Stimulated activated CD8-positive, alpha-beta memory T cell treated with anti-CD3 and anti-CD28 coated beads, Interleukin-2, amount 100 ng/mL, for 1 hour (primary cell): ENCODE measurements at places on chromosomes 16 and 17.

GRCh38 chr16:12794486-12795387, 8.9 kb downstream of the CPPED1 start:
- DNase-seq: no peak

DNA sequence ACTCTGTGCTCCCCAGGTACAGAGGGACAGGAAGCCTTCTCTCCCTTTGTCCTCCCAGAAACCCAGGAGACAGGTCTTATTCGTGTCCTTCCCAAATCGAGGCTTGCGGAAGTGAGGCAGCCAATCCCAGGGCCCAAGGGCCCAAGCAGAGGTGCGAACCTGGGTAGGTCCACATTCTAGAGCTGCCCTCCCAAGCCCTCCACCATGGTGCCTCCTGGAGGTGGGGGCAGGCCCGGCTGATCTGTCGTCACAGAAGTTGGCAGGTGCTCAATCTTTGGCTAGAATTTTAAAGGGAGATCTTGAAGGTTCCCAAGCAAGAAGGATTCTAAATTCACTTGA, 21.5 kb downstream of the MRC2 start:
- no peak for DNase-seq

GRCh38 chr17:7782240-7782639, 51.8 kb upstream of the KDM6B start:
- DNase-seq: no peak

DNA sequence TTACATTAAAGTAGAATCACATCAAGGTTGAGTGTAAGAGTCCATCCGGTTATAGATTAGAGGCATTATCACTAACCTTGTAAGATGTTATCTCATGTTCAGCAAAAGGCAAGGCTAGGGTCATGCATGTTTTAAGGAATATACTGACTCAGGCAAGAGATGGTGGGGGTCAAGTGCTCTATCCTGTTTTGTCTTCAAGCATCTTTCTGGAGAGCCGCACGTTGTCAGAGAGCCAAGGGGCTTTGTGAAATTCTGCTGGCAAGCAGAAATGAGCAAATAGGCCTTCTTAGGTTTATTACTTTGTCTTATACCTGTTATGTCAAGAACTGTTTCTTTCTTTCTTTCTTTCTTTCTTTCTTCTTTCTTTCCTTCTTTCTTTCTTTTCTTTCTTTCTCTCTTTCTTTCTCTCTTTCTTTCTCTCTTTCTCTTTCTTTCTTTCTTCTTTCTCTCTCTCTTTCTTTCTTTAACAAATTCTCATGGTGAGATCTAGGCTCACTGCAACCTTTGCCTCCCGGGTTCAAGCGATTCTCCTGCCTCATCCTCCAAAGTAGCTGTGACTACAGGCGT, 47.3 kb upstream of the IL34 start:
- no peak for DNase-seq

DNA sequence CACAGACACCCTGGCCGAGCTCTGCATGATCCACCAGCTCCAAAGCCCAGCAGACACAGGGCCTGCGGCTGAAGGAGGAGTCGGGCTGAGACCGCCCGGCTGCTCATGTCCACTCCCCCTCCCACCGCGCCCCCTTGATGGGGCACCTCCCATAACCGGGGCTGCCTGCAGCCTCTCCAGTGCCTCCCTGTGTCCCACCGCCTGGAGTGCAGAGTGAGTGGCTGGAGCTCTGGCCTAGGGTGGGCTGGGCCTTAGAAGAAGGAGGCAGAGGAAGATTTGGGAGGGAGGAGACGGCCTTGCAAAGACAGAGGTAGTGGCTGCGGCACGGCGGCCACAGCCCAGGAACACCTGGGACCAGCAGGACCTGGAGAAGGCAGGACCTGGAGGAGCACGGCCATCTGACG, 4.0 kb downstream of the CBFA2T3 start:
- DNase-seq: no peak

DNA sequence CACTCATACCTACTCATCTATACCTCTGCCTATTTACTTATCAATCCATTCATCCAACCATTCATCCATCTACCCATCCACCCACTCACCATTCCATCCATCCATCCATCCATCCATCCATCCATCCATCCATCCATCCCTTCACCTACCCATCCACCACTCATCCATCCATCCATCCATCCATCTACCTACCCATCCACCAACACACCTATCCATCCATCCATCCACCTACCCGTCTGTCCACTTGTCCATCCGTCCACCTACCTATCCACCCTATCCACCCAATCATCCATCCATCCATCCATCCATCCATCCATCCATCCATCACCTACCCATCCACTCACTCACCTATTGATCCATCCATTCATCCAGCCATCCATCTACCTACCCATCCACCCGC, 235.7 kb downstream of the GSG1L start:
- no peak for DNase-seq

- no peak for DNase-seq
Observed at GRCh38 chr16:69579783-69580481, 14.2 kb downstream of the NFAT5 start.

DNA sequence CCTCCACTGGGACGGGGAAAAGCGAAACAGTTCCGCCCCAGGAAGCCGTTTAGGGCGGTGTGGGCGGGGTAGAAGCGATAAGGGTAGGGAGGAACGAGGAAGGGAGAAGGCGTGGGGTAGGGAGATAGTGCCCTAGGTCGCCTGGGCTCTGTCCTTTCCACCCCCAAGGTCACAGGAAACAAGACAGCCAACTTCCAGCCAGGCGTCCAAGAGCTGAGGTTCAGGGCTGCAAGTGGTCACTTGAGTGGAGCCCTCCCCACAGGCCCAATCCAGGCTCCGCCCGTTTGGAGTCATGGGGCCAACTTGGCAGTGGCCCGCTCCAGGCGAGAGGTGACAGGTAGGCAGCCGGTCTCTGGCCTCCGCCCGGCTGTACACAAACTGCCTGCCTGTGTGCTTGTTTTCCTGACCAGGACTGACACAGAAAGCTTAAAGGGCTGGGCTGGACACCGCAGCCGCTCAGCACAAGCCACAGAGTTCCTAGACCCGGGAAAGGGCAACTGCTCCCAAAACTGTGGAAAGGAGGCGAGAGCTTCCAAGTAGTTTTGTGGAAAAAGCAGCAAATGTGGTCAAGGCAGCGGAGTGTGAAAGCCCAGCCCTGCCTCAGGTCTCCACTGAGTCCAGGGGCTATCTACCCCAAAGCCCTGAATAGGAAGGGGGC, at the start of gene RILP:
Gene RILP, minus strand, starts transcription at position 23 of the 658 bp plus-strand sequence. CDS start 62 bp downstream, outside the sequence.
- no peak for DNase-seq

- no peak for DNase-seq
Observed at GRCh38 chr16:27526180-27526579, 23.5 kb downstream of the GTF3C1 start.

DNA sequence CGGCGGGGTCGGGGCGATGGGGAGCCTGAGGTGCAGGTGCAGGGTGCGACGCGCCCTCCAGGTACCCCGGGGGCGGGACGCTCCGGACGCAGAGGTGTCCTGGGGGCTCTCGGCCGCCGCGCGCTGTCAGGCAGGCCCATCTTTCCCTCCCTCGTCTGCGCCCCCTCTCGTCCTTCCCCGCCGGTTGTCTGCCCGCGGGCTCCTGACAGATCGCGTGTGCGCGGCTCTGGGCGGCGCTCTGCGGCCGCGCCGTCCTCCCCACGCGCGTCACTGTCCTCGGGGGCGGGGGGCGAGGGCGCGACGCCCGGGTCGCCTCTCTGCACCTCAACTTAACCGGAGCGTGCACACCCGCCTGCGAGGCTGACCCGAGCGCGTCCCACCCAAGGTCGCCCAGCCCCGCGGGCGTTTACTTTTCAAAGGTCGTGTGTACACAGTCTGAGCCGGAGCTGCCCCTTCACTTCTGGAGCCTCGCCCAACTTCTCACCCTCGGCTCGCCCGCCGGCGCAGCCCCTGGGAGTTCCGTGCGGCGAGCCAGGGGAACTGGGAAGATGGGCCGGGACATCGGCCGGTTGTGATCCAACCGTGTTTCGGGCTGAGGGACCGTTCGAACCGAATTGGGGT, 512 bp downstream of the AKAP1 start:
- DNase-seq: peak; percentile 19

GRCh38 chr16:7090628-7091115, 242.0 kb upstream of the RBFOX1 start:
- no peak for DNase-seq

DNA sequence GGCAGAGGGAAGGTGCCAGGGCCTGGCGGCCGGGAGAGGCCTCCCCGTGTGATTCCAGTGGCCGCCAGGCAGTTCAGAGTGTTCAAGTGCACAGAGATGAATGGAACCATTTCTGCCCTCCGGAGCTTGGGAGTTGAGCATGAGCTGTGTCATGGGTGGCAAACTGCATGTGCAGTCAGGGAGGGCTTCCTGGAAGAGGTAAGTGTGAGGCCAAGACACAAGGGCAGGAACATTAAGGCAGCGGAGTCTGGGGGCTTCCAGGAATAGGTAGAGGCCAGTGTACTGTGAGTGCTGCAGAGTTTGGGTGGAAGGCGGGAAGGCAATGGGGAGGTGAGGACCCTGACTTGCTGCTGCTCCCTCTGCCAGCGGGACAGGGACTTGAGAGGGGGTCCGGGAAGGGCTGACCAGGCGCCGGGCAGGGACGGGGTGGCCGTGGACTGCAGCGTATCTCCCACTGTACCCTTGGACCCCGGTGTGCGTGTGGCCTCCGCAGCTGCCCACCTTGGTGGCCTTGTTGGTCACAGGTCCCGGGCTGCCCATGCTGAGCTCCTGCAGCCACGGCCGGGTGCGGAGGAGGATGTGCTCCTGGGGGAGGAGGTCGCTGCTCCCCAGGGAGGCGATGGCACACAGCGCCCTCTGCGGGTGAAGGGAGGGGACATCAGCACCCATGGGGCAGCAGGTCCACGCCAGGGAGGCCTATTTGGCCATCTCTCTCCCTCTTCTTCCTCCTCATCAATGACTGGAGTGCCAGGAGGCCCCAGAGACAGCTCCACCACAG, 7.5 kb upstream of the CEP131 start:
- DNase-seq: no peak

DNA sequence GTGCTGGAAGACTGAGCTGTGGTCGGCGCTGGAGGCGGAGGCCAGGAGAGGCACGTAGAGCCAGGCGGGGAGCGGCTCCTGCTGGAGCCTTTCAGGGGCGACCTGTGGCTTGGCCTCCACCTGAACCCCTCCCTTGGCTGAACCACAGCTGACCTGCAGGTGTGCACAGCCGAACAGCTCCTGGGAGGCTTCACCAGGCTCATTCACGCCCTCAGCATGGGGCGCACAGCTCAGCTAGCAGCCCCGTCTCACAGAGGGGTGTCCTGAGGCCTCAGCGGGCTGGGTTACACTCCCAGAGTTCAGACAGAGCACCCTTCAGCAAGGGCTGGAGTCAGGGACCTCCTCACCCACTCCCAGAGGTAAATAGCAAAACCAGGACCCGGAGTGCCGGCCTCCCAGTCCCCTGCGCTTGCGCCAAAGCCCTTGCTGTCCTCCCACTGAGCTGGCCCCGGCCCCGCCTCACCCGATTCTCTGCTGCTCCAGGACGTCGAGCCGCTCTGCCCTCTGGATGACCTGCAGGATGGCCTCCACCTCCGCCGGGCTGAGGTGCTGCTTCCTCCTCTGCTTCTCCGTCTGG, 31.7 kb downstream of the RPH3AL start:
- DNase-seq: no peak

DNA sequence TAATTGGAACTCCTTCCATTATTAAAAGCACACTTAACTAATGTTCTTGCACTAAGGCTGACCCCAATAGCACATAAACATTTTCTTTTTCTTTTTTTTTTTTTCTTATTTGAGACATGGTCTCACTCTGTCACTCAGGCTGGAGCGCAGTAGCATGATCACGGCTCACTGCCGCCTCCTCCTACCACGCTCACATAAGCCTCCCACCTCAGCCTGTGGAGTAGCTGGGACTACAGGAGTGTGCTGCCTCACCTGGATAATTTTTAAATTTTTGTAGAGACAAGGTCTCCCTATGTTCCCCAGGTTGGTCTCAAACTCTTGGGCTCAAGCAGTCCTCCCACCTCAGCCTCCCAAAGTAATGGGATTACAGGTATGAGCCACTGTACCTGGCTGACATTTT, 1.2 kb upstream of the ZNF652 start:
- DNase-seq: no peak

- DNase-seq: no peak
Observed at GRCh38 chr17:39606434-39607056, 1.2 kb downstream of the NEUROD2 start.

DNA sequence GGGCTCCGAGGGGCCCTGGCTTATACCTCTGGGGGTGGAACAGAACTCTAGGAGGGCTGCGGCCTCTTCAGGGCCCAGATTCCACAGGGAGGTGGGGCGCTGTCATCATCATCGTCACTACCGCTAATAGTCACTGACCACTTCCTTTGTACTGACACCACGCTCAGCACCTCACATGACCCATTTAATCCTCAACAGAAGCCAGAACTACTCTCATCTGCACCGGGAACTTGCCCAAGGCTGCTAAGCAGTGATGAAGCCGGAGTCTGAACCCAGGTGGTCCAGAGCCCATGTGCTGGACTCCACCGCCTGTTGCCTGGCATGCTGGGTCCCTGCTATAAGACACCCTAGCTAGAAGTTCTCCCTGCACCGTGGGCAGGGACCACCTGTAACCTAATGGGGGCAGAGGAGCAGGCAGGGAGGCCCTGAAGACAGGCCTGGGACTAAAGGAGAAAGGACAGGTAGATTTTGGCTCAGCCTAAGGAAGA, 12.0 kb downstream of the UNC13D start:
- DNase-seq: no peak

DNA sequence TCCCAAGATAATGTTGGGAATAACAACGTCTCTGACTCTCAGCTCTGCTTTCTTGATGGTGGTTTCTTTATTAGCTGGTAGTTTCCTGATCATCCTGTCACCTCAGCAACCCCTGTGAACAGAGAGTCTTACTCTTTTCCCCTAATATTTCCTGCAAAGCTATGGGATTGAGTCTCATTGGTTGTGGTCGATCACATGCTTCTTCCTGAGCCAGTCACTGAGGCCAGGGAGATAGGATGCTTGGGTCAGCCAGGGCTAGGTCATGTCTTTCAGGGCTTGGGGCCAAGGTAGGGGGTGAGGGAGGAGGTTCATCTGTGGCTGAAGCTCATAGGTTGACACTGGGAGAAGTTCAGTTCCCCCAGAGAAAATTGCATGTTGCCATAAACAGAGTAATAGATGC, 114.3 kb downstream of the ABCC1 start:
- DNase-seq: no peak

DNA sequence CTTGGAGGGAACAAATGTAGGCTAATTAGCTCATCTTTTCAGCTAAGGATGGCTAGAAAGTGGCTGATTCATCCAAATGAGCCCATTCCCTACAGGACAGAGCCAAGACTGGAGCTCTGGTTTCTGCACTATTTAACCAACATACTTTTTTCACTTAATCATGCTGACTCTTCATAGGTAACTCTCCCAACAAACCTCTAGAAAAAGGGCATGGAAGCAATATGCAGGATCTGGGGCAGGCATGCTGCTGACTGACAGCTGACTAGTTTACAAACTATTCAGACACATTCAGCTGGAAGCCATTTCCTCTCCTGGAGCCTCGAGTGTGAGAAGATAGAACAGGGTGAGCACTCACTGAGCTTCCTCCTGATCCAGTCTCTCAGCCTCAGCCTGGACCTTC, 6.2 kb downstream of the BECN1 start:
- DNase-seq: no peak

GRCh38 chr17:73389411-73389810, 77.6 kb upstream of the CDC42EP4 start:
- DNase-seq: no peak
